Left kidney (tissue), 8 donors: ENCODE measurements at places on chromosomes 1 and 21. TPM values are rescaled to one million over a fixed set of nuclear protein-coding genes. Genes with fewer than 3 reads are reported as not detected.

Gene SLC22A15
- 7.1 TPM for polyA plus RNA-seq

Gene SFN
- 0.55 TPM for polyA plus RNA-seq

DNA sequence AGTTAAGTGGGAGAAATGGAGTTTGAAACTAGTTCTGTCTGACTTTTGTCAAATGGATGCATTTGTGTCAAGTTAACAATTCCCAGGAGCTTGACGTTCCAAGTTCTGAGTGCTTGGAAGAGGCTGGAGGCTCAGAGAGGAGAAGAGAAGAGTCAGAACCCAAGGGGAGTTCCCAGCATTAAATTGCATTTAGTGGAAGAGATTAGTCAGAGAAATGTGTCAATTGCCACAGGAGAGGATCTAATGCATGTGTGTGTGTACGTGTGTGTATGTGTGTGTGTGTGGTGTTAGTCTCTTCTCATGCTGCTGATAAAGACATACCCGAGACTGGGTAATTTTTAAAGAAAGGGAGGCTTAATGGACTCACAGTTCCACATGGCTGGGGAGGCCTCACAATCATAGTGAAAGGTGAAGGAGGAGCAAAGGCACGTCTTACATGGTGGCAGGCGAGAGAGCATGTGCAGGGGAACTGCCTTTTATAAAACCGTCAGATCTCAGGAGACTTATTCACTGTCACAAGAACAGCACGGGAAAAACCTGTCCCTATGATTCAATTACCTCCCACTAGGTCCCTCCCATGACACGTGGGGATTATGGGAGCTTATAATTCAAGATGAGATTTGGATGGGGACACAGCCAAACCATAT is 101.5 kb upstream of the TMEM51 start:
- DNase-seq, result no peak

GRCh38 chr1:92698932-92699331 is 86.0 kb downstream of the EVI5 start:
- no peak for DNase-seq

DNA sequence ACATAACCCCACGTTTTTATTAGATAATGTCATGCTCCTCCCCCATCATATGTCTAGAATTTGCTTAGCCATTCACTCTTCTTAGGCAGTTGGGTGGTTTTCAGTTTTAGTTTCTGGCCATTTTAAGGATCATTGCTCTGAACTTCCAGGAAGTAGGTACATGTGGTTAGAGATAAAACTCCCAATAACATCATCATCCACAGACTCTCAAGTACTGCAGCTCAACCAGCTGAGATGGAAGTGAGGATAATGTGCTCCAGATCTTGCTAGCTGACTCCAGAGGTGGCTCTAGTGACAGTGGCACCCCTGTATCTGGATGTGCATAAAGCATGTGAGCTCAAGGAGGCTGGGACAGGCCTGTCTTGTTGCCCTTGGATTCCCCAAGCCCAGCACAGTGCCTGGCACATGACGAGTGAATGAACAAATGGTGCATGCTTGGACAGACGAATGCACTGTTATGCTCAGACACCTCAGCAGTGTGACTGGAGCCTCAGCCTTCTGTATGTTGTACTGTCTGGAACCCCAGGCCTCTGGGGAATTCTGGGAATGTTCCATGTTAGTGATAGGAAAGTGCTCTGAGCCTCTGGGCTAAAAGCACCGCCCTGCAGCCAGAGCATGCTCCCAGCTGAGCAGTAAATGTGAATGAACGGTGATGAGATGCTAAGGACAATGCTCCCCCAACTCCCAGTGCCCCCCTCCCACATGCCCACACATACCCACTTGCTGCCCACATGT is 16.4 kb upstream of the KCNN3 start:
- DNase-seq, result no peak

DNA sequence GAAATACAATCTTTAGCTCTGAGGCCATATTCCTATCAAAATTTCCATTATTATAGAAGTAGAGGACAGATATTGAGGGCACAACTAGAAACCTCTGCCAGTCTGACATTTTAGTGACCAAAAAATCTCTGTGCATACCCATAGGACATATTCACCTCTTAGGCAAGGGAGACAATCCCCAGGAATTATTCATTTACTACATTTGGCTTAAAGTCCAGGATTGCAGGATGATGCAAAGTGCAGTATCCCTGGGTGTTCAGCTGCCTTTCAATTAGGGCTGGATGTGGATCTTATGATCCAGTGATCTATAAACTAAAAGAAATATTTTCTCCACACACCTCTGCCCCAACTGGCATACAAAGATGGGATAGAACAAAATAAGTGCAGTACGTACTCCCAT is 50.9 kb downstream of the PTGS2 start:
- DNase-seq, result no peak

- DNase-seq, result no peak
These were observed 2.8 kb downstream of the SIPA1L2 start for GRCh38 chr1:232627171-232627570.

GRCh38 chr1:151970626-151971025 is 23.0 kb downstream of the S100A10 start:
- no peak for DNase-seq

DNA sequence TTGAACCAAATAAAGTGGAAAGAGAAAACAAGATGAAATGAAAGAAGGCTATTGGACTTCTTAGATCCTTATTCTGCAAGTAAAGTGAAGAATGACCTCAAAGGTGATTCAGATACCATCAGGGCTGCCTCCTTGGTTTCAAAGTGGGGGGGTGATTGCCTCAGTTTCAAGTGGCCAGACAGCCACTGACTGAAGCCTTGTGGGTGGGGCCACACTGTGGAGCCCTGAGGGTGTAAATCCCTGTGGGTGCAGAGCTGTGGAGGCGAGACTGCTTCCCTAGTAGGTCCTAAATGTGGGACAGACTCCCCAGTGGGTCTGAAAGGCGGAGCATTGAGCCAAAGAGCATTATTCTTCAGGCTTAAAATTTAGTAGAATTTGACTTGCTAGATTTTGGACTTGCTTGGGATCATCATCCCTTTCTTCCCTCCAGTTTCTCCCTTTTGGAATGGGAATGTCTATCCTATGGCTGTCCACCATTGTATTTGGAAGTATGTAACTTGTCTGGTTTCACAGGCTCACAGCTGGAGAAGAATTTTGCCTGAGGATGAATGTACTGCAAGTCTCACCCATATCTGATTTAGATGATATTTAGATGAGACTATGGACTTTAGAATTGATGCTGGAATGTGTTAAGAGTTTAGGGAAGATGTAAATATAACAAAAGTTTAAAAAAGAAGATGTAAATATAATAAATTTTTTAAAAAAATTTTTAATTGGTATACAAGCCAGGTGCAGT is 71.6 kb upstream of the SOX13 start:
- DNase-seq, result no peak

Gene GPR153
- polyA plus RNA-seq, result 5.8 TPM

- peak; percentile 36 for DNase-seq
These were observed 78.6 kb downstream of the MAN1C1 start for GRCh38 chr1:25695090-25695770.

DNA sequence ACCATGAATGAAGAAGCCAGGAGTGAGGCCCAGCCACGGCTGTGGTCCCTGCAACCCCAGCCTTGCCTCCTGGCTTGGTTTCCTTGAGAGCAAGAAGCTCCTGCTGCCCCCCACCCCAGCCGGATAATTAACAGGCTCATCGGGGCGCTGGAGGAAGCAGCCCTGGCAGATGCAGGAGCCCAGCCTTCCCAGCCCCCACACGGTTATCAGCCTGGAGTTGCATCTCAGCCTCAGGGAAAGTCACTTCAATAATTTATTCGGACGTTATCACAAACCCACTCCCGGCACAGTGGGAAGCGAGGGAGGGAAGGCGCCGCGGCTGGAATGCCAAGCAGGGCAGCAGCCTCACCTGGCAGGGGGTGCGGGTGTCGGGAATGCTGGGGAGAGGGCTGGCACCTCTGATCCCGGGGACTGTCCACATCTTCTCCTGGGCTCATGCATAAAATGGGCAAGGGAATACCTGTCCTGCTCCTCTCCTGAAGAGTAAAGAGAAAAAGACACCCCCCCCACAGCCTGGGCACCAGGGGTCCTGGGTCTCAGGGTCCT is 43.3 kb upstream of the LRP8 start:
- no peak for DNase-seq

GRCh38 chr1:23915466-23915865 is 2.3 kb upstream of the CNR2 start:
- no peak for DNase-seq

Gene CD53
- 5.6 TPM for polyA plus RNA-seq

Gene VANGL1
- polyA plus RNA-seq, result 16.8 TPM

- DNase-seq, result no peak
These were observed 102.0 kb downstream of the FMN2 start for GRCh38 chr1:240193679-240194078.

DNA sequence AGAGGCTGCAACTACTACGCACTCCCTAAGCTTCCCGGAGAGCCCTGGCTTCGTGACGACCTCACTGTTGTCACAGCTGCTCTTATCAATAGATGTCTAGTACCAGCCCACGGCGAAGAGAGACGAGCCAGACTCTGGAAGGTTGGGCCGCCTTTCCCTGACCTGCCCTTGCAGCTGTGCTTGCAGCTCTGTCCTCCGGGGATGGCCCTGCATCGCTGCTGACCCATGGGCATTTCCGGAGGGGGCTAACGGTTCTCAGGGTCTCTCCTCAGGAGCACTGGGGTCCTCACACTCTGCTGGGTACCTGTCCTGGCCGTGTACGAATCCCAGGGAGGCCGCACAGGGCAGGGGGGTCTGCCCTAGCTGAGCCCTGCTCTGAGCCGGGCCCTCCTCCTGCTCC is 93.8 kb upstream of the COL6A1 start:
- no peak for DNase-seq

DNA sequence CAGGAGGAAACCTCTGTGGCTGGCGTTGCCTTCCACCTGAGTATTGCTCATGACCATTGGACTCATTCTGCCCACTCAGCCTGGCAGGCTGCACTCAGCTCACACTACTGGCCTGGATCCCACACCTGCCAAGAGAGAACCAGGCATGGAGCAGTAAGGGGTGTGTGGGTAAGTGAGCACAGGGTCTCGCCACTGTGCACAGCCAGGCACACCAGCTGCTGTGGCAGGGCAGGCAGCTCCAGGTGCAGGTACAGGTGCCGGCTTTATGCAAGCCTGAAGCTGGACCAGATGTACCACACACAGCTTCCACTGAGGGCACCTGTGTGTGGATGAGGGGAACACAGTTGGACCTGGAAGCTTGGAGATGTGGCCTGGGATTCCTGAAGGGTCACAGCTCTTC is 295.2 kb upstream of the SNX7 start:
- DNase-seq, result no peak

GRCh38 chr1:21567241-21568005 is 58.2 kb downstream of the ALPL start:
- DNase-seq, result no peak

DNA sequence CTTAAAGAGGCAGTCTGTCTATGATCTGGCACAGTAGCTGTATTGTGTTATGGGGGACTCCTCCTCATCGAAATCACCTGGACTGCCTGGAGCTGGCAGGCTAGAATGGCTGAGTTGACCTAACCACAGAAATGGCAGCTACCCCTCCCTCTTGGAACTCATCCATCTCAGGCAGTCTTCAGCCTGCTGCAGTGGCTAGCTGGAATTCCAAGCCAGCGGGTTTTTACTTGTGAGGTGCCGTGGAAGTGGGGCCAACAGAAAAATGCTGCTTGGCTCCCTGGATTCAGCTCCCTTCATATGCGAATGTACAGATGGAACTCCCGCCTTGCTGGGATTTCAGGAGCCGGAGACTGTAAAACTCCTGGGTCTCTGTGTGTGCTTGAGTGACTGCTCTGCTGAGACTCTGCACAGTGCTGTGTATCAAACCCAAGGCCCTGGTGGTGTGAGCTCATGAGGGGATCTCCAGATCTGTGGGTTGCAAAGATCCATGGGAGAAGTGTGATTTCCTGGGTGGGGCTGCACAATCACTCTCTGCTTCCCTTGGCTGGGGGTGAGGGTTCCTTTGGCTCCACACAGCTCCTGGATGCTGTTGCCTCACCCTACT is 316.9 kb downstream of the CTH start:
- no peak for DNase-seq

- no peak for DNase-seq
These were observed 57.1 kb downstream of the TNFSF18 start for GRCh38 chr1:172993640-172994039.

- DNase-seq, result no peak
These were observed 4.3 kb downstream of the TCHH start for GRCh38 chr1:152110860-152111514.

Gene NBPF6
- not detected for polyA plus RNA-seq

- DNase-seq, result no peak
These were observed 7.0 kb downstream of the GPR3 start for GRCh38 chr1:27399251-27400025.

DNA sequence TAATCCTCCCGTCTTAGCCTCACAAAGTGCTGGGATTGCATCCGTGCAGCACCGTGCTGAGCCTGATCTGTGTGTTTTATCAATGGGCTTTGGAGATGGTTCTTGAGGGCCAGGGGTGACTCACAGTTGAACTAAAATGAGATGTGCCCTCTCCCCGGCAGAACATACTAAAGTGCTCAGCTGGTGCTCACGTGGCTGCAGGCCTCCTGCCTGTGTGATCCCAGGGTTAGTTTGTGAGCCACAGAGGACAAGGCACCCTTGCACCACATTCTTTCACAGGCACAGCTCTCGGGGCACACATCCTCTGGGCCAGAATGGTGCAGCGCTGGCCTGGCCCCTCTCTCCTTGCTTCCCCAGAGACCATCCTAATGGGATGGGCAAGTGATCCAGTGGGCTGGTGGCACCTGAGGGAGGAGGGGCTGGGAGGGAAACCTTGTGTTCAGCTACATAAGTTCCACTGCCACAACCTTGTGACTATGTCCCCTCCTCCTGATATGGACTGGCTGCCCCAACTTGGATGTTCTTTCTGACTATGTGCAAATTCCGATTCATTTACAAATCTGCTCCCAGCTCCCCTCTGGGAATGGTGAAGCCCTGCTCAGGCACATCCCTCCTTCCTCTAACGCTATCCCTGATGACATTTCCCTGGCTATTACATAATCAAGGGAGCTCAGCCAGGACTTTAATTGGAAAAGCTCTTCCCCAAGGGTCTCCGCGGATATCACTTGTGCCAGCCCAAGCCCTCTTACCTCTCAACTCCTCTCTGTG is 197.0 kb upstream of the EDN2 start:
- DNase-seq, result no peak

Gene NBPF3
- 16.8 TPM for polyA plus RNA-seq

DNA sequence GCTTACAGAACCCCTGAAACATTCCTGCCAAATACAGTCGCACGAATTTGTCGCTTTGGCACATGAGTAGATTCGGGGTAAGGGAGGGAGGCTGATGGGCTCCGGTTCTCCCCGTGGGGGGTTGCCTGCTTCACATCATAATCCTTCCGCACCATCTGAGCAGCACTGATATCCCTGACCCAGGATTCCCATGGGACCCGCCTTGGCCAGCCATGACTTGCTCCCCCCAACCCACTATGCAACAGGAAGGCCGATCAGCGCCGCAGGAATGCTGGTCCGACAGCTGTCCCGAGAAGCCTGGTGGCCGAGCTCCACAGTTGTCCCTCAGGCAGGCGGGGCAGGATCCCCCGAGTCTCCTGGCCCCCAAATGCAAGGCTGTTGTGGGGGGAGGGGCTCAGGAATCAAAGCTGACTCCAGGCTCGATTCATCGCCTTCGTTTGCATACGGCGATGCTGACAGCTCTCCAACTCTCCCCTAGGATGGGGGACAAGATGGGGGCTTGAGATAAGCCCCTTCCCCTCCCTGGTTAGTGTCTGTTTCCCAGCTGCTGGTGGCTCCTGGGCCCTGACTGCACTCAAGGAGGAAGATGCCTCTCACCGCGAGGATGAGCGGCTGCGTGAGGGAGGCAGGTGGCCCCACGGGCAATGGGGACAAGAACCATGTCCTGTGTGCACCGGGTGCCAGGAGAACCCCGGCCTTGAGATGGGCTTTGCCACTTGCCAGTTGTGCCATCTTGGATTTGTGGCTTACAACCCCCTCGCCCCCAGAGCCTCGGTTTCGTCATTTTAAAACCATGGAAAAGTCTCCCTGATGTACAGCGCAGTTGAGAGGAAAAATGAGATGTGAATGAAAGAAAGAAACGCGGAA is 9.3 kb downstream of the DRAXIN start:
- no peak for DNase-seq
